Brain (organoid and tissue), 16 donors: ENCODE measurements at places on chromosomes 4 and X.

DNA sequence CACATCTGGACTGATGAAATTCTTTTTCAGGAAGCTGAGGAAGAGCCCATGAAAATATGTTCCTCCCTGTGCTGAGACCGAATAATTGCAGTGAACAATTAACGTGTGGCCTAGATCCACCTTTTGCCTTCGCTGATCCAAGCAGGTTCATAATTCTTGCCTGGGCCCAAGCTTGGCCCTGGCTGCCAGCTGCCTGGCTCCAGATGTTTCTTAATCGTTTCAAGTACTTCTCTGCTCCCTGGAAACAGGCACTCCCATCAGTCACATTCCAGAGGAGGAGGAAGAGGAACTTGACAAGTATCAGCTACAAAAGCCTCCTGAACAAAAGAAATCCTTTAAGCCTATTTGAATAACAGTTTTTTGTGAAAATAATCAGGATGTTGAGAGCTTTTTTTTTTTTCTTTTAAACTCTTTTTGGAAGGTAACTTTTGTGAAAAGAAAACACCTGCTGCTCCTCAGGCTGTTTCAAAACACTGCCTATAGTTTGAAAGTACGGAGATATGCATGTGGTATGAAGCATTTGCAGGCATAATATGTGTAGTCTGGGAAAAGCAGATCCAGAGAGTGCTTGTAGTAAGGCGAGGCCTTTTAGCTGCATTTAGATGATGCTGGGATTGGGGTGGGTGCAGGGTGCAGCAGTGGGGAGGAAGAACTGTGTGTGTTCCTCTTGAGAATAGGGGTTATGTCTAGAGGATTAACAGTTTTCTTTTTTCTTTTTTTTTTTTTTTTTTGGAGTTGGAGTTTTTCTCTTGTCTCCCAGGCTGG lies 154.4 kb downstream of the PTTG2 start:
- DNase-seq: no peak

GRCh38 chr4:146590801-146591200 lies 47.9 kb upstream of the POU4F2 start:
- no peak for DNase-seq

GRCh38 chr4:26884026-26884425 lies 23.4 kb downstream of the STIM2 start:
- DNase-seq: no peak

DNA sequence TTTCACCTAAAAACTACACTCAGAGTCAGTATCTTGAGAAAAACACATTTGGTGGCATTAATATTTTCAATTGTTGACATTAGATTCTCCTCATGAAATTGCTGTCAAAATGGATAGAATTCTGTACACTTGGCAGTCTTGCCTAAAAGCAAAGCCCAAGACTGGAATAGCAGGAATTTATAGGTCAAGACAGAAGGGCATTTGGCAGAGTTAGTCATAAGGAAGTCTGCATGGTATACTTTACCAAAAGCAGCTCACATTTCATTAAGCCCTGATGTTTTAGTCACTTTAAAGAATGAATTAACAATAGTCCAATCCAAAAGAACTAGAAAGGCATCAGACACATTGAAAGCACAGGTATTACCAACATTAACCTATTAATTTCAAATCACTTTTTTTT lies 7.1 kb downstream of the CCDC160 start:
- no peak for DNase-seq

DNA sequence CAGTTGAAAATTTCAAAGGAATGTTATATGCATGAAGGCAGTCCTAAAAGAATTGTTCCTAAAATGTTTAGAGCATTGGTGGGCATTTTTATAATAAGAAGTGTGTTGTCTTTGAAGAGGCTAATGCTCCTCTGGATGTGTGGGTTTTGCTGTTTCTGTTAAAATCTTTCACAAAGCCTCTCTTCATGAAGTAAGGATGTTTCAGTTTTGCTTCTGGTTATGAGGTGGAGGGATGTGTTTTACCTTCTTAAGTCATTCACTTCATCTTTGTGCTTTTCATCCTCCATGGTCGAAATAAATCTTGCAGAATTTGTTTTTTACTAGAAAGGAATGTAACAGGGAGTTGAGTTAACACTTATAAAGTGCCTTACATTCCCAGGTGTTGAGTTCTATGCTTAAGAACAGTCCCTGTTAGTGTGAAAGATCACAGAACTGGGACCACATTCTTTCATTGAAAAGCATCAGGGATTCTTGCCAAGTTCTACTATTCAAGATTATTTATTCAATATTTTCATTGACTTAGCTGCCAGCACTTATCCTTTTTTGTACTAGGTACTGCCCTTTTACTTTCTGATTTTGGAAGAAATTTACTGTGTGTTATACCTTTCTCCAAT lies 21.1 kb downstream of the FHIP1A start:
- no peak for DNase-seq

DNA sequence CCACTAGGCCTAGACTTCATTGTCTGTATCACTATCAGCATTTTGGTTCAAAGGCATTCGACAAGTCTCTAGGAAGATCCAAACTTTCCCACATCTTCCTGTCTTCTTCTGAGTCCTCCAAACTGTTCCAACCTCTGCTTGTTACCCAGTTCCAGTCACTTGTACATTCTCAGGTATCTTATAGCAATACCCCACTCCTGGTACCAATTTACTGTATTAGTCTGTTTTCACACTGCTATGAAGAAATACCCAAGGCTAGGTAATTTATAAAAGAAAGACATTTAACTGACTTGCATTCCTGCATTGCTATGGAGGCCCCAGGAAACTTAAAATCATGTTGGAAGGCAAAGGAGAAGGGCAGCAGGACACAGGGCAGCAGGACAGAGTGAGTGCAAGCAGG lies 293.9 kb downstream of the ARAP2 start:
- DNase-seq: no peak

DNA sequence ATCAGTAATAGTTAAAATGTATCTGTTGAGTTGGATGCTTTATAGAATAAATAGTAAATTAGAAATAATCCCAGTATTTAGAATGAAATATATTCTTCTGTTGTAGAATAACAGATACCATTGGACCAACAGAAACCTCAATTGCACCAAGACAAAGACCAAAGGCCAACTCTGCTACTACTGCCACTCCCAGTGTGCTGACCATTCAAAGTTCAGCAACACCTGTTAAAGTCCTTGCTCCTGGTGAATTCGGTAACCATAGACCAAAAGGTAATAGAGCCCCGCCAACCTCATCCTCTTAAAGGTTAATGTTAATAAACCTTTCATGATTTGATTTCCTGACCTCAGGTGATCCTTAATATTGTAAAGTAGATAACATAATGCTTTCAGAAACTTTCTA lies 73.8 kb downstream of the PAQR3 start:
- no peak for DNase-seq

- no peak for DNase-seq
Measured at GRCh38 chr4:123826896-123827295, 430.3 kb downstream of the SPRY1 start.

DNA sequence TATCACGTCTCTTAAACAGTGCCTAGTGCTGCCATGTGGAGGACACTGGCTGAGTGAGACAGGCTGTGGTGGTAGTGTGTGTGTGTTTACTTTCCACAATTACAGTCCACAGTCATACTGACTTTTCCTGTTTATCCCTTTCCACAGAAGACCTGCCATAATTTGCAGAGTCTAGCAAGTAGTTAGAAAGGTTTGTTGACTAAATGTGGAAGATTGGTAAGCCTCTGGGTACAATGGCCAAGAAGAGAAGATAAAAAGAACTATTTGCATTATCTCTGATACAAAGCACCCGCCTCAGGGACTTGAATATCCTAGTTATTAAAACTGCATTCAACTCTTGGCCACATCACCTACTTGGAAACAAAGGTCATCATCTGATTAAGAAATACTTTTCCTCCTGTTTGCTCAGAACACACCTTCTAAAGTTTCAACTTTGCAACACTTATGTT lies 89.1 kb downstream of the FAM13A start:
- no peak for DNase-seq

DNA sequence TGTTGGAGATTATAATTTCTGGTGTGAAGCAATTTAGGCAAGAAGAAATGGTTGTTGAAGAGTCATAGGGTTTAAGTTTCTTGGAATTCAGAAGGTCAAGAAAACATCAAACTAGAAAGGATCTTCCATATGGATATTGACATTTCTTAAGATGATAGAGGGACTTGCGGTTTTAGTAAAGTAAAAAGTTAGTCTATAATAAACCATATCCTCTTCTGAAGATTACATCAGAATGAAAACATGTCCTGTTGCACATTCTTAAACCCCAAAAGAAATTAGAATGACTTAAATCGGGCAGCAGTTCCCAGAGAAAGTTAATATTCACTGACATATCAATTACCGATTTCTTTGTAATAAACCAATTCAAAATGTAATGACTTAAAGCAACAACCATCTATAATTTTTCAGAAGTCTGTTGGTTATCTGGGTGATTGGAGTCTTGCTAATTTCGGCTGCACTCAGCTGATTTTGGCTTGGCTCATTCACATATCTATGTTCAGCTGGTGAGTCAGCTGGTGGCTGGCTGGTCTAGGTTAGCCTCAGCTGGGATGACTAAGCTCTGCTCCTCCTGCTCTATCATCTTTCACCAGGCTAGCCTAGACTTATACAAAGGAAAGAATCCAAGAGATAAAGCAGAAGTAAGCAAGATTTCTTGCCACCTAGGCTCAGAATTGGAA lies 24.4 kb upstream of the DYNLT3 start:
- DNase-seq: no peak

DNA sequence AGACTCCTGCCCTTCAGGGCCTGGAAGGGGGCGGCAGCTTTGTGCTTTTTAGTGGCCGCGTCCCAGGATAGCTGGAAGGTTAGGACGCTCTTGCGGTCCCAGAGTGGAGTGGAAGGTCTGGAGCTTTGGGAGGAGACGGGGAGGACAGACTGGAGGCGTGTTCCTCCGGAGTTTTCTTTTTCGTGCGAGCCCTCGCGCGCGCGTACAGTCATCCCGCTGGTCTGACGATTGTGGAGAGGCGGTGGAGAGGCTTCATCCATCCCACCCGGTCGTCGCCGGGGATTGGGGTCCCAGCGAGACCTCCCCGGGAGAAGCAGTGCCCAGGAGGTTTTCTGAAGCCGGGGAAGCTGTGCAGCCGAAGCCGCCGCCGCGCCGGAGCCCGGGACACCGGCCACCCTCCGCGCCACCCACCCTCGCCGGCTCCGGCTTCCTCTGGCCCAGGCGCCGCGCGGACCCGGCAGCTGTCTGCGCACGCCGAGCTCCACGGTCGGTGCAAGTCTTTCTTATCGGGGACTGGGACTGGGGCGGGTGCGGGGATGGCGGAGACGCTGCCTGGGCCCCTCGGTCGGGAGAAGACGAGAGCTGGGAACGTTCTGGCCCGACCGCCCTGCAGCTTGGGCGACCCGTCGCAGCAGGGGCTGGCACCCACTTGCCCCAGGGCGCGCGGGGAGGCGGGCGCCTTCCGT lies at the start of gene EDNRA:
EDNRA (plus strand) TSS at position 207 of the 686 bp plus-strand sequence. CDS start 4,585 bp downstream, outside the sequence.
- peak; percentile 30 for DNase-seq

DNA sequence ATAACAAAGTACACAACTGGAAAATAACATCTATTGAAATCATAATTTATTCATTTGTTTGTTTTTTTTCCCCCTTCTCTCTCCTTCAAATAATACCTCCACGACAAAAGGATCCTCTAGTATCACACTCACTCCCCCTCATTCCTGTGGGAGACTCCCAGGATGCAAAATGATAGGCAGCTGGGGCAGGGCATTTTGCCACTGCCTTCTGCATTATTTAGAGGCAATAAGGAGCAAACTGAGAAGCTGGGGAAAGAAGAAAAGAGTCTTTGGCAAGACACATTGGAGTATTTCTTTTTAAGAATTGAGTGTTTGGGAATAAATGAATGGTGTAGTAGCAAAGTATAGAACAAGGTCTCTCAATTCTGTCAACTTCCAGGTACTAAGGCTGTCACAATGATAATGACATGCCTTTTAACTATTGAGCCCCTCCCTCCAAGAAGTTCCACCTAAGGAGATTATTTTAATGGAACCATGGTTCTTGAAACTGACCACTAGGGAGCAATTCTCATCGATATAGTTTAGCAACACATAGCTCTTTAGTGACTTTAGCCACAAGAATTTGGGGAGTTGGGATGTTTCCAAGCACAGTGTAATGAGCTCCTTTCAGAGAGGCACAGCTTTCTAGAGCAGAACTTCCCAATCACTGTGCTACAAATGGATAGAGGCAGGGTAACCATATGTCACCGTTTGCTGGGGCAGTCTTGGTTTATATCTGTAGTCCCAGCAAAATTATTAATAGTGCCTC lies 303.3 kb downstream of the FRMPD4 start:
- DNase-seq: peak; percentile 75
